ENCODE measurements at places on chromosomes 2 and 18. TPM values are rescaled to one million over a fixed set of nuclear protein-coding genes. Genes with fewer than 3 reads are reported as not detected.

- DNase-seq = no peak
These were observed 273.6 kb downstream of the PAX3 start for GRCh38 chr2:222024932-222025880.

DNA sequence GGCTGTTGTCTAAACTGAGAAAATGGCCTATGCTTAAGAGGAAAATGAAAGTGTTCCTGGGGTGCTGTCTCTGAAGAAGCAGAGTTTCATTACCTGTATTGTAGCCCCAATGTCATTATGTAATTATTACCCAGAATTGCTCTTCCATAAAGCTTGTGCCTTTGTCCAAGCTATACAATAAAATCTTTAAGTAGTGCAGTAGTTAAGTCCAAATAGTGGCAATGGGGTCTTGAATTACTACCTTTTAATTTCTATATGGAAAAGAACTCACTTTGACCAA lies 13.8 kb upstream of the ALLC start:
- DNase-seq = no peak

DNA sequence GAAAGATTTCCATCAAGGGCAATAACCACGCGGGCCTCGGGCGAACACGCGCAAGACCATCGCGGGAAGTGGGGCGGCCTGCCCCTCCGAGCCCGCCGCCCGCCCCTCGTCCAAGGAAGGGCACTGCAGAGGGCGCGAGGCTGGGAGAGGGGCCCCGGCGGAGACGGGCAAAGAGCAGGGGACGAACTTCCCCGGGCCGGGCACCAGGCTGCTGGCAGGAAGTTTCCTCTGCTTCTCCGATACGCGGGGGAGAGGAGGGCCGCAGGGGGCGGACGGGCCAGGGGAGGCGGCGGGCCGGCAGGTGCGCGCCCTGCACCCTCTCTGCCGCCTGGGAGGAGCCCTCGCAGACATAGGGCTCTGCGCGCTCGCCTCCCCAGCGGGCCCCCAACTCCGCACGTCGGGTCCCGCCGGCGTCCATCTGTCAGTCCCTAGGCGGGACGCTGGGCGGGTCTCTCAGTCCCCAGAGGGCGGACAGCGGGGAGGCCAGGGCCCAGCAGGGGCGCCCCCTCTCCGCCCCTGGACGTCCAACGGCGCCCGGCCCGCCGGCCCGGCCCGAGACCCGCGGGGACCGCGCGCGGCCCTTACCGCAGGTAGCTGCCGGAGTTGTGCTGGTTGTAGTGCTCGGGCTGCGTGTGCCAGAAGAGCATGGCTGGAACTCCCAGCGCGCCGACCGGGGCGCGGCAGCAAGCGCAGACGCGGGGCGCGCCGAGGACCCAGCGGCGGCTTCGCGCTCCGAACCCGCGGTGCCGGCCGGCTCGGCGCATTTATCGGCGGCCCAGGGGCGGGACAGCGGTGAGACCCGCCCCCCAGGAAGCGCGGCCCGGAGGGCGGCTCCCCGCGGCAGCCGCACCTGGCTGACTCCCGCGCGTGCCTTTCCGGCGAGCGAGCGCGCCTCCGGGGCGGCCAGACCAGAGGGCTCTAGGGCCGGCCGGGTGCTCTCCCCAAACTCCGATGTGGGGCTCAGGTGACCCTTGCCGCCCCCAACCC lies at the start of gene TFCP2L1:
TFCP2L1 (minus strand) TSS at position 740 of the 987 bp plus-strand sequence; CDS start at position 647, 93 bp downstream.
- peak; percentile 86 for DNase-seq

DNA sequence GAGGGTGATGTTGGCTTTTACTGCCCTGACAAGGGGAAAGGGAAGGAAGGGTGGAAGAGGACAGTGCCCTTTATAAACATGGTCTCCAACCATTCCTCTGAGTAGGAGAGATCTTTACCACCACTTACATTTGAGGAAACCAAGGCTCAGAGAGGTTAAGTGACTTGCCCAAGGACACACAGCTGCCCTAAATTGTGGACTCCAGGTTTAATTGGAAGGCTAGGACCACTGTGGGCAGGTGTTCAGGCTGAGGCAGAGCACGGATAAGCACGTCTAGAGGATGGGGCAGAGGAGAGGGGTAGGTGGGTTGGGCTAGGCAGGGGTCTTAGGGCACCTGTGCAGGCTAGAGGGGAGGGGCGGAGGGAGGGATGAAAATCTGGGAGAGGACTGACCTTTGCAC lies 32.7 kb downstream of the INHBB start:
- DNase-seq = no peak

ZEB2 gene
- total RNA-seq = 38.8 TPM

DNA sequence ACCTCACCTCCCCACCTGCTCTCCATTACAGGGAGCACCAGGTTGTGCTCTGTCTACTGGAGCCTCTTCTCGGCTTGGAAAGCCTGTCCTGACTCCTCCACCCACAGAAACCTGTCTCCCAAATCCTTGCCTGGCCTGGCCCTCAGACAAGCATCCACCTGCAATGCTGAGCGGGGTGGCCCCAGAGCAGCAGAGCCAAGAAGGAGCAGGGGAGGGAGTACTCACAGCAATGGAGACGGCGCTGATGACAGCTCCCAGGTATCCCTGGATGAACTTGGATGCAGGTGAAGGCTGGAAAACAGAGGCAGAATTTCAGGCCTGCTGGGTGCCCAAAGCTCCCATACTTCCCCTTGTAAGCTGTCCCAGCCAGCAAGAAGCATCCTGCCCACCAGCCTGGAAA lies 72.8 kb downstream of the SFXN5 start:
- peak; percentile 39 for DNase-seq

- no peak for DNase-seq
These were observed 76.2 kb downstream of the MAP3K20 start for GRCh38 chr2:173151671-173152401.

DNA sequence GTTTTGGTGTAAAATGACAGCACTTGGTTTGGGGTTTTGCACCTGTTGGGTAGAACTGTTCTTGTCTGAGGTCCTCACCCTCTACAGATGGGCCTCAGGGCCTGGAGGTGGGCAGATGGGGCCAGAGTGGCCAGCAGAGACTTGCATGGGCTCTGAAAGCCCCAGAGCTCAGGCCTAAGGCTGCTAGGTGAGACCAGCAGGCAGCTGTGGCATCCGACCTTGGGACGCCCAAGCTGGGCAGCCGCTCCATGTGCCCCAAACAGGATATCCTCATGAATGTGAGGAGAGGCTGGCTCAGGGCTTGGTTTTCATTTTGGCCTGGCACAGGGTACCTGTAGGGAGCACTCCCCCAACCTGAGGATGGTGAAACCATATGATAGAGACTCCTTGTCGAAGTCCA lies 38.3 kb downstream of the GBX2 start:
- DNase-seq = no peak

GRCh38 chr2:16417726-16418125 lies 247.9 kb downstream of the CYRIA start:
- no peak for DNase-seq

AMER3 gene
- total RNA-seq = not detected
